Smooth muscle cell of the pulmonary artery (primary cell): ENCODE measurements at places on chromosomes 11 and 22. TPM values are rescaled to one million over a fixed set of nuclear protein-coding genes. Genes with fewer than 3 reads are reported as not detected.

The RFPL3 gene
- not detected in 2 replicates for total RNA-seq

The OR2AT4 gene
- total RNA-seq, result not detected in 2 replicates

The ART5 gene
- total RNA-seq, result not detected in 2 replicates

The DKK3 gene
- total RNA-seq, result 561 and 670 TPM in 2 replicates

The LINC01488 gene
- total RNA-seq, result not detected in 2 replicates

The KRTAP5-10 gene
- total RNA-seq, result not detected in 2 replicates

The SLC5A1 gene
- total RNA-seq, result not detected in 2 replicates

The SLC22A6 gene
- total RNA-seq, result not detected in 2 replicates

The PKDREJ gene
- under 0.01 and 0.03 TPM in 2 replicates for total RNA-seq

The SUSD2 gene
- total RNA-seq, result 46.2 and 79.1 TPM in 2 replicates

The POLR2L gene
- total RNA-seq, result 271 and 287 TPM in 2 replicates

The TMEM86A gene
- 0.30 and 0.33 TPM in 2 replicates for total RNA-seq

The TUBA8 gene
- total RNA-seq, result 0.23 and 0.72 TPM in 2 replicates

The SH3BP1 gene
- 10.6 and 13.7 TPM in 2 replicates for total RNA-seq

The CADM1 gene
- 5.0 and 5.5 TPM in 2 replicates for total RNA-seq

The GSTT2 gene
- total RNA-seq, result not detected in 2 replicates

The RAB39A gene
- total RNA-seq, result not detected in 2 replicates

The KDM4D gene
- 0.36 and 0.52 TPM in 2 replicates for total RNA-seq

The SGSM1 gene
- 0.36 and 0.98 TPM in 2 replicates for total RNA-seq

The PANX3 gene
- total RNA-seq, result not detected in 2 replicates

The MFRP gene
- not detected in 2 replicates for total RNA-seq
